ENCODE measurements at places on chromosomes 2 and 18. TPM values are rescaled to one million over a fixed set of nuclear protein-coding genes. Genes with fewer than 3 reads are reported as not detected.

Gene NAT8
- not detected for total RNA-seq

Gene REG1B
- not detected for total RNA-seq

Gene MRPL19
- total RNA-seq = 156 TPM

Gene TCF7L1
- not detected for total RNA-seq

Gene HOXD4
- total RNA-seq = 3.9 TPM

Gene IGFBP2
- 56.6 TPM for total RNA-seq

Gene FBLN7
- 2.9 TPM for total RNA-seq

Gene SESTD1
- total RNA-seq = 23.9 TPM

Gene MARCO
- not detected for total RNA-seq

Gene MAP4K3
- total RNA-seq = 29.1 TPM

Gene DNAJC27
- 3.8 TPM for total RNA-seq

Gene ST6GAL2
- not detected for total RNA-seq

Gene PLEKHB2
- 159 TPM for total RNA-seq

Gene CHST9
- total RNA-seq = not detected

Gene ZSWIM2
- not detected for total RNA-seq

Gene SPP2
- total RNA-seq = not detected

Gene C2orf15
- 1.0 TPM for total RNA-seq

Gene DAW1
- 2.0 TPM for total RNA-seq

Gene GKN2
- 0.24 TPM for total RNA-seq
